ENCODE measurements at places on chromosomes 11 and 22.

DNA sequence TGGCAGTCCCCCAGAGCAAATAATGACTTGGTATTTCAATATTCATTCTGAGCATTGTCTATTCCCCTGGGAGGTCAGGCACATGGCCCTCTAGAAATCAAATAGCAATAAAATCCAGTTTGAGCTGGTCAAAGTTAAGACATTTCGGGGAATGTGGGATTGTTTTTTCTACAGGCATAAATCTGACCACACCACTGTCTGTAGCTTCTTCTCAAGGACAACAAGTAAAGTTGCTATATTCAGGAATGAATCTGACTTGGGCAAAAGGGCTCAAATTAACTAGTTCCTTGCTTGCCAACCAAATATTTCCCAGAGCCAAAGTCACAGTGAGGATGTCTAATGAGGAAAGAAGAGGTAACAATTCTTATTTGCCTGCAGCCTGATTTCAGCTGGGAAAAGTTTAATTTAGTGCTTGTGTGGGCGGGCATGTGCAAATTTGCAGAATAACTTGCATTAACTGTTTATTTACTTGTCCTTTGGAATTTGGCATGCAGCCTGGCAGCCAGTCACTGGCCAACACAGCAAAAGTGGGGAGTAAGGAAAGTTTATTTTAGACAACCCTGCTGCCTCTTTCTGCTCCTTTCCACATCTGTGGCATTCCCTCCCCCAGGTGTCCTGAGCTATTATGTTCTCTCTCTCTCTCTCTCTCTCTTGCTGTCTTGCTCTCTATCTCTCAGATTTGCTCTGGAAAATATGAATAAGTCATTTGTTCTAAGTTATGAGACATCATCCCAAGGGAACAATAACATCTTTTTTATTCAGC lies 51.2 kb upstream of the ARHGAP20 start:
- DNase-seq = no peak

GRCh38 chr11:66881451-66881835 lies 24.6 kb downstream of the LRFN4 start:
- no peak for DNase-seq

GRCh38 chr11:131839326-131839725 lies 468.9 kb downstream of the NTM start:
- no peak for DNase-seq

DNA sequence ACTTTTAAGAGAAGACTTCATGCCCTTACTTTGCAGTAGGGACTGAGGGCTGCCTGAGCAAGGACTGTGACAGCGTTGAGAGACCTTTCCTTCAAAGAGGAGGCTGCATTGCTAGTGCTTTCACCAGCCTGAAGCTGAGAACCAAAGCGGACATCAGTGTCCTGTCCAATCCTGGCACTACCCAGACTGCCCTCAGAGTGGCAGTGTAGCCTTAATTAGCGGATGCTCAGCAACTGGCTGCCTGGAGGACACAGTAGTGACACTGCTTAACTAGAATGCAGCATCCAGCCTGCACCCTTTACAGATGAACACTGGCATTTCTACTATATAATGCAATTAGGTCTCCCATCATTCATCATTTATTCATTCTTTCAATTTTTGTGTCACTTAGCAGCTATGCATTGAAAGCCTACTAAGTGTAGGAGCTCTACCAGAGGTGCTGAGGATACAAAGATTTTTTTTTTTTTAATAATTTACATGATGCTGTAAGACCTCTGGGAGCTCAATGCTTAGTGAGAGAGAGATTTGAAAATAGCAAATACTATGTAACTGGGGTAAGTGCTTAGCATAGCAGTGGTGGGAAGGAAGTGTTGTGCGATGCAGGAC lies 36.9 kb upstream of the SLC36A4 start:
- peak; percentile 62 for DNase-seq

All from CD4-positive, alpha-beta T cell treated with Interleukin-1 beta for 1 hour (primary cell).